ENCODE measurements at places on chromosomes 1 and 21.

DNA sequence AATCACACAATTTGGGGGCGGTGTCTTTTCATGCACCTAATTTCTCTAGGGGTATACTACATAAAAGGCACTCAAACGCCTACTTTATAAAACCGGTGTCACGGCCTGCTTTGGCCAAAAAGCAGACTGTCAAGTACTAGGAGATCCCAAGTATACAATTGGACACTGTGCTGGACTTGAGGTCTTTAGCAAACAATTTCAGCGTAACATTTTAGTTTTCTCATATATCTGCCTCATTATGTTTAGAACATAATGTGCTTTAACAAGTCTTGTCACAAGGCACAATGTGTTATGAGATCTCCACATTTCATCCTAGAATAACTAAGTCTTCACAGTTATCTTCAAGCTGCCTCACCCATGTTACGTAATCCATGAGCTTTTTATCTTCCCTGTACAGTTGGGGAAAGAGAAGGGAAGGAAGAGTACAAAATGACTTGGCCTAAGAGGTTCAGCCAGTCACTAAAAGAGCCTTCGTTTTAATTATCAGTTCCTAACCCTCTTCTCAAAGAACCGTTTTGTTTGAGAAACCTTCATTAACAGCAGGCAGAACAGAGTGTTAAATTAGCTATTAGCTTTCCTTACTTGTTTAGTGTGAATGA, 1.7 kb downstream of the SSX2IP start:
- no peak for DNase-seq

DNA sequence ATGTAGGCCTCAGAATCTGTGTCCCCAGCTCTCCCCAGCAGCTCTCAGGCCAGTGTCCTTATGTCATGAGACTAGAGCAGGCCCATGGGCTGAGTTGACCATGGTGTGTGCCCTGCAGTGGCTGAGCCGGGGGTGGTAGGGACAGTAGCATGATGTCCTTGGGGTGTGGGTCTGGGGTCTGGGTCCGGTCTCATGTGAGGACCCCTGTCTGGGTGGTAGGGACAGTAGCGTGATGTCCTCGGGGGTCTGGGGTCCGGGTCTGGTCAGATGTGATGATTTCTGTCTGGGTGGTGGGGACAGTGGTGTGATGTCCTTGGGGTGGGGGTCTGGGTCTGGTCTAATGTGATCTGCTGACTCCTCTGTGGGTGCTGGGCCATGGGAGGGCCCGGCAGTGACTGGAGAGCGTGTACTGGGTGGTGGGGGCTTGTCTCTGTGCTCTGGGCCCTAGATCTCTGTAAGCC, 64.5 kb downstream of the OBSCN start:
- no peak for DNase-seq

DNA sequence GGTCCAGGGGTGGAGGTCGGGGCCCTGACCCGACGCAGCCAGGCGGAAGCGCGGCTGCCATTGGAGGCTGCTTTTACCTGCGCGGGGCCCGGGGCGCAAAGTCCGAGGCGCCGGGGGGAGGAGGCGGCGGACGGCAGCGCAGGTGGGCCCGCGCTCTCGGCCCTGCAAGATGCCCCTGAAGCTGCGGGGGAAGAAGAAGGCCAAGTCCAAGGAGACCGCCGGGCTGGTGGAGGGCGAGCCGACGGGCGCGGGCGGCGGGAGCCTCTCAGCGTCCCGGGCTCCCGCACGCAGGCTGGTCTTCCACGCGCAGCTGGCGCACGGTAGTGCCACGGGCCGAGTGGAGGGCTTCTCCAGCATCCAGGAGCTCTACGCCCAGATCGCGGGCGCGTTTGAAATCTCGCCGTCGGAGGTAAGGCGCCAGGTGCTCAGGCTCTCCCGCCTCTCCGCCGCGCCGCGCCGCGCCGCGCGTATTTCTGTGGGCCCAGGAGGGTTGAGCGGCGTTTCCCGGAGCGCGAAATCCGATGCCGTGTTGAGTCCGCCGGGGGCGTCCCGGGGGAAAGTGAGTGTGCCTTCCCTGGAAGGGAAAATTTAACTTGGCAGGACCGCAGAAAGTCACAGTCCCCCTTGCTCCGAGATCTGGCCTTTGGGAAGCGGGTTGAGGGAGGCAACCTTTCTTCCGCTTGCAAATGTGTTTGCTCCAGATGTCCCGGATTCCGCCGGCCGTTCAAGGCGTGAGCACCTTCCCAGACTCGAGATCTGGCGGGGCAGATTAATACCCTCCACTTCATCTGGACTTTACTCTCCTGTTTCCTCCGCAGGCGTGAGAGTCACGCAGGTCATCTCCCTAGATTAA, at the start of gene GIPC2:
GIPC2 (plus strand) TSS at position 41 of the 853 bp plus-strand sequence; CDS start at position 170, 129 bp downstream.
- DNase-seq: peak; percentile 21

DNA sequence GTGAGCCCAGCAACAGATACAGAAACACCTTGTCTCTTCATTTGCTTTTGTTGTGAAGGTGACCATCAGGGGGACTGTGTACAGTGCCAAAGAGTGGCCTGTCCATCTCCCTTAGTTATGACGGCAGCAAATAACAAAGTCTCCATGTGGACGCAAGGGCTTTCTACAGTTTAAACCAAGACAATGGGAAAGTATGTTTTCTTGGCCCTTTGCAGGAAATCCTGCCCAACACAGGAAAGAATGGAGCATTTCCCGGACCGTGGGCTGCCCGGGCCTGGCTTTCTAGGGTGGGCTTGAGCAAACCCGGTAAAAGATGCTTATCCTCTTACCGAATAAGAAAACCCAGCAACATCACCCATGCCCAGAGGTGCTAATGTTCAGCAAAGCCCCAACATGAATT, 87.3 kb downstream of the ZBTB18 start:
- DNase-seq: no peak

DNA sequence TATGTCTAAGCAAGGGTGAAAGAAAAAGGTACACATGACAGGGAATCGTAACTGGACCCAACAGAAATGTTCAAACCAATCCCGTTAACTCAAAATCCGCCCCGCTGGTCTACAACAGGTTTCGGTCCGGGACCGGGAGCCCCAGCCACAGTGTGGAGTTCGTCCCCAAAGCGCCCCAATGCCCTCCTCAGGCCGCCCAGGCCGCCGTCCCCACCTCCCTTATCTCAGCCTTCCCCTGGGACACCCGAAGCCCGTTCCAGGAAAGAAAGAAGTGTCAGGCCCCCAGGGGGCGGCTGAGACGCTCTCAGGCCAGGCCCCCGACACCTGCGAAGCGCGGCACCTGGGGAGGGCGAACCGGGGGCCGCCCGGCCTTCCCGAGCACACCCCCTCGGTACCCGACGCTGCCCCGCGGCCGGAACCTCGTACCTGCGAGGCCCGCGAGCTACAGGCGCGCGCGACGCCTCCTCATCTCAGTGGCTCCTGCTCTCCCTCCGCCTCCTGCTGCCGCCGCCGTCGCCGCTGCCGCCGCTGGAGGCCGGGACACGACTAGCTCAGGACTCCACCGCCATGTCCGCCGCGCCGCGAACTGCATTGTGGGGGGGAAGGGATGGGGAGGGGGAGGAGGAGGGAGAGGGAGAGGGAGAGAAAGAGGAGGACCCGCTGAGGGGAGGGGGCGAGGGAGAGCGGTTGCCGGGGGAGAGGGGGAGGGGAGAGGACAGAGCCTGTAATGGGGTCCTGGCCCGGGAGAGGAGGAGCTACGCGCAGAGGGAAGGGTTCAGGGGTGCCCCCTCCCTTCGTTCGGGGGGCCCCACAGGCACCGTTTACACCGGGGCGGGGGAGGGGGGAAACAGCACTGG, at the start of gene TUT4:
TUT4 (minus strand) TSS at position 588 of the 857 bp plus-strand sequence. CDS start 26,812 bp downstream, outside the sequence.
- peak; percentile 85 for DNase-seq

DNA sequence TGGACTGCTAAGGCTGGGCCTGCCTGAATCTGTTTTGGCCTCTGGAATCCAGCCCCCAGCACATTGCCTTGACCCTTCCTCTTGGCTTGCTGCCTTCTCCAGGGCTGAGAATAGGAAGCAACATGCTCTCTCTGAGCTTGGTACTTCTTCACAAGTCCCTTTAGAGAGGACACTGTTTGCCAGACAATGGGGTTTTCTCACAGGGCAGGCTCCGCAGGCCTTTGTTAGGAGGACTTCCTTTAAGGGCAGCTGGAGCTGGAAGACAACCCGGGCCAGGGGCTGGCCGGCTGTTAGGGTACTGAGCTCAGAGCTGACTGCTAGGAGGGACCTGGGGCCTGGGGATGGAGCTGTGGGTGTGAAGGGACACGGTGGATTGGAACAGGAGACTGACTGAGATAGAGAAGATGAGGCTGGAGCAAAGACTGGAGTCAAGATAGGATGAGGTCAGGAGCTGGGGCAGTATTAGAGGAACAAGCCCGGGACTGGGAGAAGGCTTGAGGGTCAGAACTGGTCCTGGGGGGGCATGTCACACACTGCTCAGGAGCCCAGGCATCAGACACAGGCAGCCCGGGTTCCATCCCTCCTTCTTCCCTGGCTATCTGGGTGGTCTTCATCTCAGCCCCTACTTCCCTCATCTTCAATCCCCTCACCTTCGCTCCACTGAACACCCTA, 5.4 kb upstream of the ALPL start:
- DNase-seq: no peak

- DNase-seq: no peak
These were observed 89.8 kb upstream of the TMPRSS15 start for GRCh38 chr21:18493422-18493821.

GRCh38 chr1:168437821-168438220, 106.0 kb downstream of the XCL2 start:
- no peak for DNase-seq

- DNase-seq: no peak
These were observed 70.4 kb downstream of the SPSB1 start for GRCh38 chr1:9363061-9363471.

- no peak for DNase-seq
These were observed 98.2 kb downstream of the NEK7 start for GRCh38 chr1:198254948-198255347.

- no peak for DNase-seq
These were observed 61.8 kb upstream of the SYT6 start for GRCh38 chr1:114215436-114215835.

- no peak for DNase-seq
These were observed 27.7 kb upstream of the SPOCD1 start for GRCh38 chr1:31843506-31843905.

- DNase-seq: no peak
These were observed 986.1 kb downstream of the ADGRL2 start for GRCh38 chr1:82786883-82787282.

DNA sequence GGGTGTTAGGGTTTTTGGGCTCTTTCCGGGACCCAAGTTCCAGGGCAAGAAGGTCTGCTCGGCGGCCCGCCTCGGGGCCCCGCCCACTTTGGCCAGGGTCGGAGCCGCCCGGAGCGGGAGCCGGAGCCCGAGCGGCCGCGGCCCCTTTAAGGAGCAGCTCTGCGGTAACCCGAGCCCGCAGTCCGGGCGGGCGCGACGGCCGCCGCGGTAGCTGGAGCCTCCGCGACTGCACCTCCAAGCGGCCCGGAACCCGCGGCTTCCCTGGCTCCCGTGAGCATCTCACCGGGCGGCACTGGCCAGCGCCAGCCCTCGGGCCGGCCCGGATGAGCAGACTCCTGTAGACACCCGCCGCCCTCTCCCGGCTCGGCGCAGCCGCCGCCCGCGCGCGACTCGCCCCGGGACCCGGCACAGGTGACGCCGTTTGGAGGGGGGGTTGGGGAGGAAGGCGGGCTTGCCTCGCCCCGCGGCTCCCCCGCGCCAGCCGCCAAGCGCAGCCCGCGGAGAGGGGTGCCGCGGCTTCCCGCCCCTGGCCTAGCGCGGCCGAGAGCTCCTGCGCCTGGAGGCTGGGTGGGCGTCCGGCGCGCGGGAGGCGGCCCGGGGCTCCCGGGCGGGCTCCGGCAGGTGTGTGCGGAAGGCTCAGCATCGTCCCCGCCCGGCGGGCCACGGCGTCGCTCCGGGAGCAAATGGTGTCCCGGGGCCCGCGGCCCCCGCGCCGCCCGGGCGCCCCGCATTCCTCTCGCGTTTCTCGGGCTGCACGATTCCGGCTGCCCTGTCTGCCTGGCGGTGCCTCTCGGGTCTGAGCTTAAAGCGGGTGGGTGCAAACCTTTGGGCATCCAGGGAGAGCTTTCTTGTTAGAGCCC, at the start of gene TLCD4:
TLCD4 (plus strand) TSS at position 149 of the 860 bp plus-strand sequence. CDS start 26,547 bp downstream, outside the sequence.
- peak; percentile 70 for DNase-seq

GRCh38 chr1:226711976-226712741, 26.9 kb downstream of the ITPKB start:
- no peak for DNase-seq

- no peak for DNase-seq
These were observed 32.3 kb downstream of the HHAT start for GRCh38 chr1:210360852-210361477.

DNA sequence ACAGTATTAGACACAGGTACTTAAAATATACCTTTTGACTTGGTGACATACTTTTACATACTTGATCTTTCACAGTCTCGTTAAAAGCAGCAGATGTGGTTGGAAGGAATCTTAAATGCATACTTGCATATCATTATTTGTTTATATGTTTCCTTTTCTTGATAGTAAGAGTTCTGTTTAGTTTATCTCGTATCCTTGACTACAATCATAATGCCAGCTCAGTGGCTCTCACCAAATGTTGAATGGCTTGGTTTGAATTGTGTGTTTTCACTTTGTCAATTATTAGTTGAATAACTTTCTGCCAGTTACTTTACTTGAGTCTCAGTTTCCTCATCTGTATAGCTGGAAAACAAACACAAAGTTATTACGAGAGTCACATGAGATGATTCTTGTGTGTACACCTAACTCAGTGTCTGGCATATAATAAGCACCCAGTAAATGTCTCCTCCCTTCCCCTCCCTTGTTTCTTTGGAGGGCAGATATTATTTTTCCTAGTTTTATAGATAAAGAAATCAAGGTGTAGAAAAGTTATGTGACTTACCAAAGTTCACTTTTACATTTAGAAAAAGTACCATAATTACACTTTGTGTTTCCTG, 131.6 kb upstream of the IVNS1ABP start:
- no peak for DNase-seq

DNA sequence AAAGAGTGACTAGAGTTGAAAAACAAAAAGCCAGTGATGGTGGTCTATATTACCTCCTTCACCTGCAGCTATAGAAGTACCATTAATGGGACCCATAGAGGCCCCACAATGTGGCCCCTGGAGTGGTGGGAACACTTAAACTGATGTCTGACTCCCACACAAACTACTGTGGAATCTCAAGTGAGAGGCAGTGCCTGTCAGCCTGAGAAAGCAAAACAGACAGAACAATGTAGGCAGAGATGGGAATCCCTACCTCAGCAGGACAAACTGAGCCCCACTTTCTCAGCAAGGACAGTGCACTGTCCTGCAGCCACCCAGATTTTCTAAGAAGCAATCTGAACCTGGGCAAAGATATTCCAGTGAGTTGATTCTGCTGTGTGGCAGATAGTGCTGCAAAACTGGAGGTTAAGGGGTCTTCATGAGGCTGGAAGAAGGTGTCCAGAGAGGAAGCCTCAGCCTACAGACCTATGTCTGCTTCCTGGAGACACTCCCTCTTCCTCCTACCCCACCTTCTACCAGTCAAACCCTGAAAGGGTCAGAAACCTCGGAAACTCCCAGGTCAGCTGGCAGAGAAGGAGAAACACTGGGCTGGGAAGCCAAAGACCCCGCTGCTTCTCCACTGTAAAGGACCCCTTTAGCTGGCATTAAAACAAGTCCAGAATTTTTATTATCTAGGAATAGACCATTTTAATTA, 228.7 kb downstream of the C1orf94 start:
- no peak for DNase-seq

- peak; percentile 81 for DNase-seq
These were observed 180.6 kb upstream of the PALMD start for GRCh38 chr1:99465176-99465900.

- no peak for DNase-seq
These were observed 7.9 kb downstream of the KIF21B start for GRCh38 chr1:201015551-201016091.

GRCh38 chr1:40838045-40838979, 23.9 kb downstream of the CITED4 start:
- DNase-seq: no peak

- no peak for DNase-seq
These were observed 49.4 kb downstream of the TIAM1 start for GRCh38 chr21:31294691-31295090.
